ENCODE measurements at places on chromosomes 3 and 15. TPM values are rescaled to one million over a fixed set of nuclear protein-coding genes. Genes with fewer than 3 reads are reported as not detected.

- no peak for DNase-seq
Measured at GRCh38 chr3:193599393-193599792, 6.4 kb downstream of the OPA1 start.

- DNase-seq: no peak
Measured at GRCh38 chr3:189805375-189806067, 174.3 kb downstream of the TP63 start.

GRCh38 chr3:15815696-15816095 is 17.9 kb upstream of the ANKRD28 start:
- DNase-seq: no peak

DNA sequence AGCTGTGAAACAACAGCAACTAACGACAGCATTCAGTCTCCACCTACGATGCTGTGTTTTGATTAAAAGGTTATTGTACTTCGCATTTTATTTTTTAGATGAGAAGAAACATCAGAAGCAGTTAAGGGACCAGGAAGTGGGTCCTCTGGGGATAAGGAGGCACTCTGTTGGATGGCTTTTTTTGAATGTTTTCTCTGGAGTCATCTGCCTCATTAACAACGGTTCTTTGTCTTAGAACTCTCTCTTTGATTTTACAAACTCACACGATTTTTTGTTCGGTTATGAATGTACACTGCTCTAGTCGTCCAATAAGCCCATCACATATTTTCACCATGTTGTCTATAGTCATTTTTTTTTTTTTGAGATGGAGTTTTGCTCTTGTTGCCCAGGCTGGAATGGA is 36.0 kb upstream of the ARPIN start:
- no peak for DNase-seq

GRCh38 chr3:38151667-38152265 is 13.3 kb downstream of the MYD88 start:
- DNase-seq: no peak

DNA sequence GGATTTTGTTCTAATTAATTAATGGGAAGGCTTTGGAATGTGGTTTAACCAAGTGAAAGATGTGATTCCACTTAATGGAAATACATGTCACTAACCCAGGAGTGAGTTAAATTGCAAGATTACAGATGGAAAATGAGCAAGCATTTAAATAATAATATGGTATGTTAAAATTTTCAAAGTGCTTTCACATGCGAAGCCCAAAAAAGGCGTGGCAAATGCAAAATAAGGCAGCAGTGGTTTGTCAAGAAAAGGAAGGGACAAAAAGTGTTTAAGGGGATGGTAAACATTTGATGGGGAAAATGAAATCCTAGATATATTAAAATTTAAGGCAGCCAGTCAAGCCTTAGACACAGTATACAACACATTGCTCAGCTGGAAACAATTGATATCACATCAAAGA is 2.9 kb downstream of the TICRR start:
- DNase-seq: no peak

GRCh38 chr3:42822828-42823227 is 13.6 kb downstream of the ACKR2 start:
- no peak for DNase-seq

- DNase-seq: no peak
Measured at GRCh38 chr3:183475016-183475763, 46.8 kb upstream of the MCF2L2 start.

- DNase-seq: no peak
Measured at GRCh38 chr3:39184081-39184967, 8.1 kb downstream of the XIRP1 start.

The ZKSCAN7 gene
- total RNA-seq: 6.7 TPM

The NIT2 gene
- total RNA-seq: 31.4 TPM

- DNase-seq: peak; percentile 35
Measured at GRCh38 chr15:58988006-58988785, 733 bp downstream of the RNF111 start.

- DNase-seq: no peak
Measured at GRCh38 chr3:171970301-171970788, 69.0 kb upstream of the FNDC3B start.

The PRR20G gene
- not detected for total RNA-seq

DNA sequence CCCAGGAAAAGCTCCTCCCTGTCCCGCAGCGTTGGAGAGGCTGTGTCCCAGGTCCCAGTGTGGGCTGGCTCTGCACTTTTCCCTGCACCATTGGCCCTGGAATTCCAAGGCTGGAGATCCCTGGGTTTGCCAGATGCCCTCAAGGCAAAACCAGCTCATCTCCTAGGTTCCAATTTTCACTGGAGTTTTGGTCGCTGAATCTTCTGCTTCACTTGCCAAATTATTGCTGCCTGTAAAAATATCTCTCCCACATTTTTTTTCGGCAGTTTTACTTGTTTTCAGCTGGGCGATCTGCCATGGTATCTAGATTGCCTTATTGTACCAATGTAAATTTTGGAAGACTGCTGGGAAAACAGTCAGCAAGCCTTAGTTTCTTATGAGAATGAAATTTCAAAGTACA is 150.9 kb upstream of the ATP10A start:
- DNase-seq: no peak

The TMEM108 gene
- total RNA-seq: not detected

The DZIP1L gene
- total RNA-seq: not detected

The TXNRD3 gene
- total RNA-seq: 6.4 TPM

The CFAP20DC gene
- 0.27 TPM for total RNA-seq

GRCh38 chr15:89167267-89168176 is 53.9 kb downstream of the RLBP1 start:
- no peak for DNase-seq

The THSD4 gene
- not detected for total RNA-seq

The NPRL2 gene
- 52.8 TPM for total RNA-seq

The CTXN2 gene
- not detected for total RNA-seq

The PRKAR2A gene
- total RNA-seq: 37.3 TPM

DNA sequence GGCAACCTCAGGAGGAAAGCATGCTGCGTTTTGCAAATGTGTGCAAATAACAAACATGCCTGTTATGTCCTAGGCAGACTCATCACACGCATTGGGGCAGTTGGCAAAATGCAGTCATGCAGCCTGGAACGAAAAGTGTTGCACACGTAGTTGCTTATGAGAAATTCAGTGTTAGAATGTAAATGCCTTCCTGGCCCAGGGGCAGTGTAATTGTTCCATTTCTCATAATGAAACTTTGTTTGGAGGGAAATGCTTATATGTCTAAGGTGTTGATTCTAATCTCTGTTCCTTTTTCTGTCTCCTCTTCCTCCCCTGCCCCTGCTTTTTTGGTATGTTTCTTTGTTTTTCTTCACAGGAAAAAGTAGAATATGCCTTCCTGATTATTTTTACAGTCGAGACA is 156.0 kb downstream of the CACNA1D start:
- DNase-seq: no peak

GRCh38 chr3:179716811-179717210 is 64.0 kb downstream of the USP13 start:
- DNase-seq: no peak

The FBXO40 gene
- total RNA-seq: not detected

The SPINK8 gene
- not detected for total RNA-seq

GRCh38 chr3:148878095-148878494 is 13.0 kb downstream of the CPA3 start:
- DNase-seq: no peak

The SLITRK3 gene
- total RNA-seq: not detected

- DNase-seq: no peak
Measured at GRCh38 chr3:30768046-30768445, 126.4 kb downstream of the GADL1 start.

The CISH gene
- total RNA-seq: 8.8 TPM

- DNase-seq: no peak
Measured at GRCh38 chr3:59286791-59287531, 237.1 kb upstream of the CFAP20DC start.

The ALDH1L1 gene
- total RNA-seq: not detected

DNA sequence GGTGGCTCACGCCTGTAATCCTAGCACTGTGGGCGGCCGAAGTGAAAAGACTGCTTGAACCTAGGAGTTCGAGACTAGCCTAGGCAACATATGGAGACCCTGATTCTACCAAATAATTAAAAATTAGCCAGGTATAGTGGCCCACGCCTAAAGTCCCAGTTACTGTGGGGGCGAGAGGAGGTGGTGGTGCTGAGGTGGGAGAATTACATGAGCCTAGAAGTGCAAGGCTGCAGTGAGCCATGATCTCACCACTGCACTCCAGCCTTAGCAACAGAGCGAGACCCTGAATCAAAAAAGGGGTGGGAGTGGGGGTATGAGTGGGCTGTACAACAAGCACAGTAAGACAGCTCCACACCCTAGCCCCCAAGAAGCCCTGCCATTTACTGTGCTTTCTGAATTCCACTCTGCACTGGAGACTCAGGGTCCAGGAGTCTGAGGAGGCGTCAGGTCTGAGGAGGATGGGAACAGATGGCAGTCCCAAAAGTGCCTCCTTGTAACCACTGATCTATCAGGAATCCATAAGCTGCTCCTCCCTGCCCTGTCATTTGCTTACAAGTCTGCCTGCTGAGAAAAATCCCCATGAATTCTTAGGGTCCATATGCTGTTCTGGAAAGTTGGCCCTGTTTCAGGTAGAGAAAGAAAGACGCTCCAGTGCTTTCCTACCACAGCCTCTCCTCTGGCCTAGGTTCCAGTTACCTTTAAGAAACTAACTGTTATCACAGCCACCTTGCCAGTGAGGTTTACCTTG is 171.1 kb downstream of the MAGI1 start:
- DNase-seq: no peak

Data from naive thymus-derived CD8-positive, alpha-beta T cell (primary cell).